ENCODE measurements at places on chromosomes 13 and 19. TPM values are rescaled to one million over a fixed set of nuclear protein-coding genes. Genes with fewer than 3 reads are reported as not detected.

Gene CACNA1A
- total RNA-seq, result 23.1 TPM

Gene RUBCNL
- 7.3 TPM for total RNA-seq

Gene CPB2
- not detected for total RNA-seq

Gene GNG14
- total RNA-seq, result not detected

Gene TUBB4A
- 51.8 TPM for total RNA-seq

Gene KLF1
- 2.1 TPM for total RNA-seq

Gene GDF15
- 8.2 TPM for total RNA-seq

Gene ZNF284
- total RNA-seq, result 7.1 TPM

Gene FAM83E
- 1.4 TPM for total RNA-seq

Gene KLK4
- total RNA-seq, result not detected

Gene CCDC169
- 17.2 TPM for total RNA-seq

Gene C19orf67
- not detected for total RNA-seq

Gene PSG11
- not detected for total RNA-seq

Gene KLF16
- 8.4 TPM for total RNA-seq

All from camera-type eye (tissue), 1 donor.